Aorta (tissue), 5 donors: ENCODE measurements at places on chromosomes 16 and 17. TPM values are rescaled to one million over a fixed set of nuclear protein-coding genes. Genes with fewer than 3 reads are reported as not detected.

DNA sequence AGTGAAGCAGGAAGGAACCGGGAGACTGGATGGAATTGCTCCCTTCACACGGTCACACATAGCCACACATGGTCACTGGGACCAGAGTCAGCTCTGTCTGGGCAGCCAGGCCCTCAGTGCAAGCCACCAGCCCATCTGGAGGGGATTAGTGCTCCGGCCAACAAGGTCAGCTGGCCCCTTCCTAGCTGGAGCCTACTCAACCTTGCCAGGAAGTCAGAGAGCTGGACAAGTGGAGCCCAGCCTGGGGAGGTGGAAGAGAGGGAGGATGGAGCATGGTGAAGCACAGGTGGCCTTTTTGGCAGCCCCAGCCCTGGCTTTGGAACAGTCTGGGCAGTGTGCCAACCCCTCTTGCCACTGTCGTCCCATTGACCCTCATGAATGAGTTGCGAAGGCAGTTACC lies 3.7 kb upstream of the CACNA1G start:
- no peak for DNase-seq

DNA sequence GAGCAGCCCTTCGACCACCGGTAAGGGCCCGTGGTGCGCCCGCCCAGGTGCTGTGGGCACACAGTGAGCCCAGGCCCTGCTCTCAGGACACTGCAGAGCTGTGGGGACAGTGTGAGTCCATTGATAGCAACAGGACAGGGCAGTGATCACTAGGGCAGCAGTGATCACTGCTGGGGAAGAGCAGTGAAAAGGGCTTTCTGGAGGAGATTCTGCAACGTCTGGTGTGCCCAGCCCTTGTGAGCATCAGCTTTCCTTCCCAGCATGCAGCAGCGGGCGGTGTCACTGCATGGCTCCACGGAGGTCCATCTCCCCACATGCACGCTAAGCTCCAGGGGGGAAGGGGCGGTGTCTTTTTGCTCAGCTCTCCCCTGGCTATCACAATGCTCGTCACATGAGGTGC lies 32.1 kb downstream of the MAP1LC3B start:
- DNase-seq, result no peak

DNA sequence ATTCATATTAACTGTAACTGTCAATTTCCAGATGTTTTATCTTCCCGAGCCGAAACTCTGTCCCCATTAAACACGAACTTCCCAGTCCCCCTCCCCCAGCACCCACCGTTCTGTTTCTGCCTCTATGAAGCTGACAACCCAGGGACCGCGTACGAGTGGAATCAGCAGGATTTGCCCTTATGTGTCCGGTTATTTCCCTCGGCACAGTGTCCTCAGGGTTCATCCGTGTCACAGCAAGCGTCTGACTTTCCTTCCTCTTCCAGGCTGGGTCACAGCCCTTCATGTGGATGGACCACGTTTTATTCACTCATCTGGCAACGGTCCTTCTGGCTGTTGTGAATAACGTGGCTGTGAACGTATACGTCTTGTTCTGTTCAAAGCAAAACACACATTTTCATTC lies 31.3 kb downstream of the METRNL start:
- DNase-seq, result peak; percentile 73

DNA sequence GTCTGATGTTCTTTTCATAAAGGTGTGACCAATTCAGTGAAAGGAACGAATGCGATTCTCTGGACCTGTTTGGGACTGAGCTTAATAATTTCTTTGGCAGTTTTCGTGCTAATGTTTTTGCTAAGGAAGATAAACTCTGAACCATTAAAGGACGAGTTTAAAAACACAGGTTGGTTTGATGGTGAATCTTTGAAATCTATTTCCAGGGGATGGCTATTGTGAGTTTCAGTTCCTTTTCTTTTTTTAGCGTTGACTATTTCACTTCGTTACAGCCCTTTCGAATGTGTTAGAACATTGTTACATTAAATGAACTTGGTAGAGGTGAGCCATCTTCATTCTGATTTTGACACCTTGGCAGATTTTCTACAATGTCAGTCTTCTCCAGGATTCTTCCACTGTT lies 1.2 kb downstream of the TNFRSF17 start:
- DNase-seq, result no peak

GRCh38 chr16:9235867-9236266 lies 144.4 kb downstream of the HAPSTR1 start:
- no peak for DNase-seq

DNA sequence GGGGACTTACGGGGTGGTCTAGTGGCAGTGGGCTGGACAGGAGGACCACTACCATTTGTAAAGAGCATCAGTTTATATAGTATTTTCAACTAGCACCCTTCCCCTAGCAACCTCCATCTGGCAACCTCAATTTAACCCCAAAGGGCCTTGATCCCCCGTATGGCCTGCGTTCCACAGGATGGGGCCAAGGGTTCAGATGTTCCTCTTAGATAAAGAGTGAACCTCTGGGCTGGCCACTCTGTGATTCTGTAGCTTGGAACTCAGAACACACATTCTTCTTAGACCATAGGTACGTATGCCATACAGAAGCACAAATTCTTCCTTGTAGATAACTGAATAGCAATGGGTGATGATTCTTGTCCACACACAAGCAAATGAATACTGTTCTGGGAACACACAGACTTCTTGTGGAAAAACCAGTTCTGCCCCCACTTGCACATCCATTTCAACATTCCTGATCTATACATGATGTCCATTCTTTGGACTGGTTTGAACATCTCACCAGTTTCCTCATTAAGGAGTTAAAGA lies 1.9 kb upstream of the GGA2 start:
- no peak for DNase-seq

DNA sequence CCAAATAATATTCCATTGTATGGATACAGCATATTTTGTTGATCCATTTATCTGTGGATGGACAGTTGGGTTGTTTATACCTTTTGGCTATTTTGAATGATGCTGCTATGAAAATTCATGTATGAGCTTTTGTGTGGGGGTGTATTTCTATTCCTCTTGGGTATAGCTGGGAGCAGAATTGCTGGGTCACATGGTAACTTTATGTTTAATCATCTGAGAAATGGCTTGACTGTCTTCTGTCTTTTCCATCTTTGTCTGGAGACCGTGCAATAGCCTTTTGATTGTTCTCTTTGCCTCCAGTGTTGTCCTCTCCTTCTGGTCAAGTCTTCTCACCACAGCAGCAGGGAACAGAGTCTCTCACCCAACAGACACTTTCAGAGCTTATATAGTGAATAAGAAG lies 20.5 kb upstream of the MAF start:
- DNase-seq, result no peak

GRCh38 chr16:57984443-57985203 lies 13.7 kb upstream of the CNGB1 start:
- peak; percentile 90 for DNase-seq

GRCh38 chr17:69282002-69282401 lies 44.9 kb downstream of the ABCA5 start:
- DNase-seq, result no peak

DNA sequence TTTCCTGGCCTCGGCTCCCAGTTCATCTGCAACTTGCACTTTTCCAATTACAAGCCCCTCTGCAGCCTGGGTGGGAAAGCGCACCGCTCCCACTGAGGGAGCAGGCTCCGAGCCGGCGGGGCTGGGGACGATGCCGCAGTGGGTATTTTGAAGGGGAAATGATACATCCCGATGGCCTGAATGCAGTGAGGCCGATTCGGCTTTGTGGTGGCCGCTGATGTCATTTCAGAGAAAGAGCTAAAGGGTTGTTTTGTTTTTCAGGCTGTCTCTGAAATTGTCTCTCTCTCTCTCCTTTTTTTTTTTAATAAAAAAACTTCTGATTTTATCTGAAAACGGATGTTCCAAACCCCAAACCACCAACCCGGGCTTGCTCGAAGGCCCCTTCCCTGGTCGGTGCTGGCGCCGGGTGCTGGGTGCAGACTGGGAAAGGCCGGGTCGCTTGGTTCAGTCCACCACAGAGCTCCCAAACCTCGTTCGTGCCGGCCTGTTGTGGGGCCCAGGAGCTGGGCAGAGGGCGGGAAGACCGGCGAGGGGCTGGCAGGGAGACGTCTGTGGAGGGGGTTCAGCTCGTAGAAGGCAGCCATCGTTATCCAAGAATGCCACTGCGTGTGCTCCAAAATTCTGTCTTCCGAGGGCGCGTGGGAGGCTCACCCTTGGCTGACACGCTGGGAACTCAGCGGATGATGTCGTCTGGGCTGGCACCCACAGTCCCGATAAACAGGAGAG lies 102.8 kb downstream of the FOXL1 start:
- peak; percentile 94 for DNase-seq

DNA sequence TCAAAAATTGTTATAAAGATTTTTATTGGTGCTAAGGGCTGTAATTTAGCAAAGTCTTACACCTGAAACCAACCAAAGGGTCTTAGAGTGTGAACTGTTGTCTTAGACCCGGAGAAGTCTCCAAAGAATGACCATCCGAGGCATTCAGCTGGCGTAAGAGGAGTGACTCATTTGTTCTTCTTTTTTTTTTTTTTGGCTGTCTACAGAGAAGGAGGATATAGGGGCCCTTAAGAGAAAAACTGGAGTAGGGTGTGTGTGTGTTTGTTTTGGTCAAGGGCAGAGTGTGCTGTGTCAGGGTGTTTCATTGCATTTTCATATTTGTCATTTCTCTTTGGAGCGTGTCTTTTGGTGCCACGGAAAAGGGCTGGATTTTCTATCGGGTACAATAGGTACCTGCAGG lies 508.0 kb downstream of the WWOX start:
- DNase-seq, result no peak

The ACSM2A gene
- not detected for total RNA-seq

The SPAG5 gene
- 2.2 TPM for total RNA-seq

The SEPTIN12 gene
- not detected for total RNA-seq

The PPP1R27 gene
- not detected for total RNA-seq

The TBC1D3I gene
- total RNA-seq, result 1.1 TPM

The AANAT gene
- total RNA-seq, result not detected

The ADCY7 gene
- total RNA-seq, result 75.8 TPM

The NARF gene
- total RNA-seq, result 45.9 TPM

The EVI2B gene
- 16.9 TPM for total RNA-seq

The BIRC5 gene
- 0.65 TPM for total RNA-seq

The KRT20 gene
- total RNA-seq, result not detected
